ENCODE measurements at places on chromosomes 2 and 18.

DNA sequence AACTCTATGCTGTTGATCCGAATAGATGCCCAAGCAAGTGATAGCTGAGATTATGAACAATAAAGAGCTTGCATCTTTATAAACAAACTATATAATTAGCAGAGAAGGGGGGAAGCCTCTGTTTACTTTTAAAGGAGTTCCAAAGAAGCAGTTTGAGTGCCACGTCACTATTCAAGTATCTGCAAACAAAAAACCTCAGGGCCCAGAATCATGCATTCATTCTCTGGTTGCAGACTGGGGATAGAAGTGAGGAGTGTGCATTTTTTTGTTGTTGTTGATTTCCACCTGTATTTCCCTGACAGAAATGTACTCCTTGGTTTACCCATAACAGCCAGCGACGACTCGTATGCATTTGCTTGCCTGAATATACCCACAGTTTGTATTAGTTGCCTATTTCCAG lies 264.3 kb downstream of the PTGR3 start:
- no peak overlapping the region for H3K27ac ChIP-seq
- H3K36me3 ChIP-seq = no peaks in the 10 kb centered on the region
- peaks cover 14% of the 10 kb centered on the region for H3K4me1 ChIP-seq
- DNase-seq = no peak
- no peak overlapping the region for H3K4me3 ChIP-seq

DNA sequence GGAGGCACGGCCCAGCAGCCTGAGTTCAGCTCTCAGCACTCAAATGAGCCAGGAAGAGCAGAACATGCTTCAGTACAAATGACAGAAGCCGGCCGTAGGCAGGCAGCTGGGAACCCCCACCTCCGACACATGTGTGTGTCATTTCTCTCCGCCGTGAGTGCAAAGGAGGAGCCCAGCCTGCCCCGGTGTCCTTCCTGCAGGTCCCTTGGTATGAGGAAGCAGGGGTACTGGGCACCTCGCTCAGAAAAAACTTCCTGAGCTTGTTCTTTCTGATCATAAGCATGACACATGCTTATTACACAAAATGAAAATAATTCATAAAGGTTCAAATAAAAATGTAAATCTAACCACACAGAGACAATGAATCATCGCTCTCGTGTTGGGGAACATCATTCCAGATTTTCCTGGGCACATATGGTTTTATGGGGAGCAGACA lies 35.3 kb downstream of the KCNF1 start:
- H3K27me3 ChIP-seq = no peaks in the 10 kb centered on the region
- H3K4me3 ChIP-seq = no peak overlapping the region
- H3K27ac ChIP-seq = no peak overlapping the region
- no peaks in the 10 kb centered on the region for H3K4me1 ChIP-seq

DNA sequence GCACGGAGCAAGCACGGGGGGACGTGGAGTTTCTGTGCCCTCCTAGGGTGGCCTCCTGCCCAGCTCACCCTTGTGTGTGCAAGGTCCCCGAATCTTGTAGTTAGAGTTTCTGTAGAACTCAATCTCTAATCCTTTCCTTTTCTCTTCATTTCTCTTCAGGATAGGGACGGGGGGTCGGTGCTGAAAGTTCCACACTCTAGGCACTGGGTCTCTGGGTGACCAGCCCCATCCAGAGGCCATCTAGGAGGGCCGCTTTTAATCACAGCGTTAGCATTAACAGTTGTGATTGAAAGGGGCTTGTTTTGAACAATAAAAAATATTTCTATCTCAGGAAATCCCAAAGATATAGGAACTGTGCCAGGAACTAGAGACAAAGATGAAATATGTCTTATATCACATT lies 10.5 kb downstream of the SOCS6 start:
- DNase-seq = no peak
- H3K27me3 ChIP-seq = no peaks in the 10 kb centered on the region
- H3K36me3 ChIP-seq = no peaks in the 10 kb centered on the region
- peaks cover 7% of the 10 kb centered on the region for H3K4me1 ChIP-seq
- H3K27ac ChIP-seq = no peak overlapping the region

DNA sequence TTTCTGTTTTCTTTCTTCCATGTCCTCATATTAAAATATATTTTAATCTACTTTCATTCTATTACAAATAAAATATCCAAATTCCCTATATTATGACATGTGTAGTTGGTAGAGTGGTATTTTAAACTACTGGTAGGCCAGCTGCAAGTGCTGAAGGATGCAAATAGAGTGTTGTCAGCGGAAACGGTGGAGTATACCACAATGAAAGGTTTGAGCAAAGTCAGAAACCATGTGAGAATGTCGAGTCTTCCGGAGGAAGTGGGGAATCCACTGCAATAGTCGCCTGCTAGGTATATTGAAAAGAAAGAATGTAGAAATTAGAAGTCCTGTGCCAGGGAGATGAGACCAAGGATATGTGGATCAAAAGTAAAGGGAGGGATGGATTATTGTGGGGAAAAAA lies 373.9 kb downstream of the DSEL start:
- no peak overlapping the region for H3K27ac ChIP-seq
- no peaks in the 10 kb centered on the region for H3K36me3 ChIP-seq
- H3K4me1 ChIP-seq = no peaks in the 10 kb centered on the region
- no peaks in the 10 kb centered on the region for H3K27me3 ChIP-seq
- H3K4me3 ChIP-seq = no peak overlapping the region

DNA sequence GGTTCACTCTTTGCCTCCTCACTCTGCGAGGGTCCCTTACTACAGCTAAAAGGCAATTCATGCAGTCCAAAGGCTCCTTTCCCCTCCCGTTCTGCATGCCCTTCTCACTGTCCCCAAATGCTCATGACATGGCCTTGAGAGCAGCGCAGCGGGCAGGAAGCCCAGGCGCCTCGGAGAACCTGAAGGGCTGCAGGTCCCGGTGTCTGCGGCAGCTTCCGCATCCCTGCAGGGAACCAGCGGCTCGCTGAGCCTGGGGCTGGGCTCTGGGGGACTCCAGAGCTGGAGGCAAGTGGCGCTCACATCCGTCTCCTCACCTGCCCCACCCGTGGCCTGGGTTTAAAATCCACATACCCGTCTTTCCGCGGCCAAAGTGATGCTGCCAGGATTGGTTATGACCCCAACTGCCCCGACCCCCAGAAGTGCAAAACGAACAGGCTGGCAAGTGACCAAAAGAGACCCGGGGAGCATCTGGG lies 462 bp upstream of the CIDEA start:
- H3K36me3 ChIP-seq = no peaks in the 10 kb centered on the region
- peaks cover 5% of the 10 kb centered on the region for H3K27me3 ChIP-seq
- no peak overlapping the region for H3K27ac ChIP-seq
- H3K4me1 ChIP-seq = peaks cover 17% of the 10 kb centered on the region
- DNase-seq = no peak

DNA sequence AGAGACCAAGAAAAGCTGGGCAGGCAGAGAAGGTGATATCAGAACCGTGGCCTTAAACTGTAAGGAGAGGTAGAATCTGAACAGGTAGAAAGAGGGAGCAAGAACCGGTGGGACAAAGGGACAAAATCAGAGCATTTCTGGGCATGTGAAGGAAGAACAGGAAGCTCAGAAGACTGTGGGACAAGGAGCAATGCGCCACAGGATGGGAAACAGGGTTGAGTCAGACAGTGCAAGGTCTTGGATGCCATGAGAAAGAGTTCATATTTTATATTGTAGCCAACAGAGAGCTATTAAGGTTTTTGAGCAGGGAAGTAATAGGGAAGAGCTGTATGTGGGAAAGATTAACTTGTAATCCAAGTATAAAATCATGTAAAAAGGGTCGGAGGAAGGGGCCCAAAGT lies 106.4 kb upstream of the UGP2 start:
- H3K36me3 ChIP-seq = no peaks in the 10 kb centered on the region
- H3K27ac ChIP-seq = no peak overlapping the region
- H3K27me3 ChIP-seq = no peaks in the 10 kb centered on the region

GRCh38 chr18:8785261-8785660 lies 79.9 kb downstream of the MTCL1 start:
- no peaks in the 10 kb centered on the region for H3K27me3 ChIP-seq
- no peaks in the 10 kb centered on the region for H3K4me1 ChIP-seq
- no peak overlapping the region for H3K4me3 ChIP-seq
- no peaks in the 10 kb centered on the region for H3K36me3 ChIP-seq
- DNase-seq = peak; percentile 62
- no peak overlapping the region for H3K27ac ChIP-seq

GRCh38 chr2:15968280-15969178 lies 28.2 kb downstream of the MYCN start:
- H3K36me3 ChIP-seq = no peaks in the 10 kb centered on the region
- H3K4me3 ChIP-seq = no peak overlapping the region
- H3K27me3 ChIP-seq = no peaks in the 10 kb centered on the region

GRCh38 chr18:28514699-28515098 lies 337.8 kb upstream of the CDH2 start:
- no peaks in the 10 kb centered on the region for H3K36me3 ChIP-seq
- no peak for DNase-seq
- no peak overlapping the region for H3K4me3 ChIP-seq

- DNase-seq = no peak
- H3K27ac ChIP-seq = no peak overlapping the region
- H3K4me3 ChIP-seq = no peak overlapping the region
- H3K4me1 ChIP-seq = peaks cover 9% of the 10 kb centered on the region
- no peaks in the 10 kb centered on the region for H3K27me3 ChIP-seq
Measured at GRCh38 chr2:241865957-241866789, 3.4 kb upstream of the RTP5 start.

DNA sequence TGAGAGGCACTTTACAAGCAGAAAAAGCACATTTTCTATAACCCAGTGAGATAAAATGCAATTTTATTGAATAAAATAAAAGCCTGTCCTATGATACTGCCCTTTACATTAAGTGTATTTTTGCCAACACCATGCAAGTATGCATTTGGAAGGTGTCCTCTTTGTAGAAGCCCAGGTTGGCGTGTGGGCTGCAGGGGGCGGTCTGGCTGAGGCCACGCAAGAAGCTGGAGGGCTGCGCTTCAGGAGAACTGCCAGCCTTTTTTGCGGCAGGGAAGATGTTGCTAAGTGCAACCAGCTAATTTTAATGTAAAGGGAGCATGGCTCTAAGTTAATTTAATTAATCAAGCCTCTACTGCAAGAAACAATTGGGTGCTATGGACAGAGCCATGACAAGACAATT lies 562.8 kb upstream of the SALL3 start:
- no peaks in the 10 kb centered on the region for H3K27me3 ChIP-seq
- H3K4me1 ChIP-seq = no peaks in the 10 kb centered on the region
- H3K36me3 ChIP-seq = no peaks in the 10 kb centered on the region
- no peak overlapping the region for H3K27ac ChIP-seq

DNA sequence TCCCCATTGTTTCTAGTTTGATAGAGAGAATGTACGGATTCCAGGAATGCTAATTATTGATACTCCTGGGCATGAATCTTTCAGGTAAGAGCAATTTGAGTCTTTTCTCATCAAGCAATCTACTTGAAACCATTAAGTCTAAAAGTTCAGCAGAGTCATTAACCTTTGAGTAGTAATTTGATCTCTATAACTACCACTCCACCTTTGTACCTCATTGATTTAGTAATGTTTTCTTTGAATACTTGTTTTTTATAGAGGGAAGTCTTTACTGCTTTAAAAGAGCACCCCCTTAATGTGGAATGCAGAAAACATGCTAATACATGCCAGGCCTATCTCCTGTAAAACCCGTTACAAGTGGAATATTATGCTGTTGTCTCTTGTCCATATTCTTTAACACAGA lies 45.0 kb downstream of the EIF5B start:
- no peaks in the 10 kb centered on the region for H3K27me3 ChIP-seq
- H3K27ac ChIP-seq = no peak overlapping the region
- DNase-seq = no peak
- H3K4me3 ChIP-seq = no peak overlapping the region

- H3K36me3 ChIP-seq = no peaks in the 10 kb centered on the region
- H3K4me3 ChIP-seq = no peak overlapping the region
- H3K4me1 ChIP-seq = no peaks in the 10 kb centered on the region
- no peak overlapping the region for H3K27ac ChIP-seq
- H3K27me3 ChIP-seq = no peaks in the 10 kb centered on the region
Measured at GRCh38 chr2:163469561-163469962, 266.2 kb downstream of the FIGN start.
